ENCODE measurements at places on chromosomes 5 and 9. TPM values are rescaled to one million over a fixed set of nuclear protein-coding genes. Genes with fewer than 3 reads are reported as not detected.

The ZNF366 gene
- 1.1 TPM for total RNA-seq

The CDKN2B-AS1 gene
- total RNA-seq, result 0.20 TPM

The MINAR2 gene
- total RNA-seq, result not detected

The CDC20B gene
- not detected for total RNA-seq

The LCN15 gene
- total RNA-seq, result not detected

The PCDH12 gene
- total RNA-seq, result 8.2 TPM

The ARL14EPL gene
- not detected for total RNA-seq

The TAF11L10 gene
- not detected for total RNA-seq

The PRRX2 gene
- 9.4 TPM for total RNA-seq

The ABLIM3 gene
- total RNA-seq, result 7.9 TPM

The CENPH gene
- total RNA-seq, result 8.7 TPM

The EQTN gene
- total RNA-seq, result 1.4 TPM

The ANKRD18B gene
- 1.7 TPM for total RNA-seq

The PLPP7 gene
- total RNA-seq, result 4.6 TPM

The NSMF gene
- 11.6 TPM for total RNA-seq

The POLE3 gene
- total RNA-seq, result 26.4 TPM

The INSL6 gene
- not detected for total RNA-seq

The CAMK2A gene
- 4.0 TPM for total RNA-seq

The GABRP gene
- total RNA-seq, result 31.4 TPM

The TNC gene
- 43.4 TPM for total RNA-seq

The BSPRY gene
- 3.9 TPM for total RNA-seq

The HTR4 gene
- not detected for total RNA-seq

The NAIP gene
- total RNA-seq, result 21.3 TPM

The GNA14 gene
- total RNA-seq, result 1.6 TPM

The IL5 gene
- not detected for total RNA-seq

The S100Z gene
- 0.30 TPM for total RNA-seq
